ENCODE measurements at places on chromosomes 7 and 10.

DNA sequence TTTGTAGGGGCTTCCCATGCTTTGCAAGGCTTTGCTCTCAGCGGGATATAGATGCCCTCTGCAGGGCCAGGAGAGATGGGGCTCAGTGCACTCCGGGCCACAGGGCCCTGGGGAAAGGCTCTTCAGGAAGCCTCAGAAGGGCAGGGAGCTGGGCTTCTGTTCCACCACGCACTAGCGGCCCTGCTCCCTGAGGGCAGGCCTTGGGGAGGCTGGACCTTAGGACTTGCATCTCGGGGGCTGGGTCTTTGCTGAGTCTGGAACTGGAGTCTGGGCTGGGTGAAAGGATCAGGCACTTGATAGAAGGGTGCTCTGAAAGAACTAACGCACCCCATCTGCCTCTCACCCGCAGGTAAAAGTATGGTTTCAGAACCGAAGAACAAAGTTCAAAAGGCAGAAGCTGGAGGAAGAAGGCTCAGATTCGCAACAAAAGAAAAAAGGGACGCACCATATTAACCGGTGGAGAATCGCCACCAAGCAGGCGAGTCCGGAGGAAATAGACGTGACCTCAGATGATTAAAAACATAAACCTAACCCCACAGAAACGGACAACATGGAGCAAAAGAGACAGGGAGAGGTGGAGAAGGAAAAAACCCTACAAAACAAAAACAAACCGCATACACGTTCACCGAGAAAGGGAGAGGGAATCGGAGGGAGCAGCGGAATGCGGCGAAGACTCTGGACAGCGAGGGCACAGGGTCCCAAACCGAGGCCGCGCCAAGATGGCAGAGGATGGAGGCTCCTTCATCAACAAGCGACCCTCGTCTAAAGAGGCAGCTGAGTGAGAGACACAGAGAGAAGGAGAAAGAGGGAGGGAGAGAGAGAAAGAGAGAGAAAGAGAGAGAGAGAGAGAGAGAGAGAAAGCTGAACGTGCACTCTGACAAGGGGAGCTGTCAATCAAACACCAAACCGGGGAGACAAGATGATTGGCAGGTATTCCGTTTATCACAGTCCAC lies 5.4 kb downstream of the EMX2 start:
- DNase-seq, result no peak

GRCh38 chr7:30970594-30971094 lies 6.9 kb downstream of the GHRHR start:
- DNase-seq, result peak; percentile 43

- no peak for DNase-seq
These were observed 340.1 kb upstream of the CHRM2 start for GRCh38 chr7:136528329-136528728.

- DNase-seq, result no peak
These were observed 6.5 kb upstream of the SNX10 start for GRCh38 chr7:26284995-26285632.

DNA sequence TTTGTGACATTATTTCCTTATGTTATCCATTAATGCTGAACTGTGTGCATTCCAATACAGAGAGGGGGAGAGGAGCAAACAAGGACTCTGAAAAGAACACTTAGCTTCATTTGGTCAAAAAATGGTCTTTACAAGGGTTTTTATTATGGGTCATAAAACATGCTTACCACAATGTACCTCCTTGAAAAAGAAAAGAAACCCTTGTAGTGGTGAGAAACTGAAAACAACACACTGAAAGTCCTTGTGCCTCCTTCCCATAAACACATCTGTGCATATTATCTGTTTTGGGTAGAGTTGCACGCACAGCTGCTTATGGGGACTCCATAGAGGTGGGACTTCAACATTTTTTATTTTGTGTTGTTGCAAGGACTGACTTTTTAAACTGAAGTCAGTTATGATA lies 98.7 kb downstream of the CDK6 start:
- no peak for DNase-seq

- no peak for DNase-seq
These were observed 32.1 kb upstream of the GATAD1 start for GRCh38 chr7:92415225-92415624.

- no peak for DNase-seq
These were observed 502.7 kb upstream of the PODXL start for GRCh38 chr7:132059141-132059540.

DNA sequence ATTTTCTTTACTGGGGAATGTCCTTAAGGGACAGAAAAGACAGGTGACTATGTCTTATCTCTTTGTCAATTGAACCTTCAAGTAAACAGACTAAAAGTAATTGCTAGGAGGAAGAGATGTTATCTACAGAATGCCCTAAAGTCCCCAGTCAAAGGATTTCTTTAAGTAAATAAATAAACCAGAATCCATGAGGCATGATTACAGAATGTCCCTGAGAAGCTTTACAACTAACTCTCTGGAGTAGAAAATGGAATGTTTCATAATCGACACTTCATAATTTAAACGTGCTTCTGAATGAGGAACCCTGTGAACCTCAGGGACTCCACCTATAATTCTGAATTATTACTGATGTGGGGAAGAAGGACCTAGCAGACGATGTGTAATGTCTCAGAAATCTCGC lies 187.9 kb upstream of the IMMP2L start:
- no peak for DNase-seq

DNA sequence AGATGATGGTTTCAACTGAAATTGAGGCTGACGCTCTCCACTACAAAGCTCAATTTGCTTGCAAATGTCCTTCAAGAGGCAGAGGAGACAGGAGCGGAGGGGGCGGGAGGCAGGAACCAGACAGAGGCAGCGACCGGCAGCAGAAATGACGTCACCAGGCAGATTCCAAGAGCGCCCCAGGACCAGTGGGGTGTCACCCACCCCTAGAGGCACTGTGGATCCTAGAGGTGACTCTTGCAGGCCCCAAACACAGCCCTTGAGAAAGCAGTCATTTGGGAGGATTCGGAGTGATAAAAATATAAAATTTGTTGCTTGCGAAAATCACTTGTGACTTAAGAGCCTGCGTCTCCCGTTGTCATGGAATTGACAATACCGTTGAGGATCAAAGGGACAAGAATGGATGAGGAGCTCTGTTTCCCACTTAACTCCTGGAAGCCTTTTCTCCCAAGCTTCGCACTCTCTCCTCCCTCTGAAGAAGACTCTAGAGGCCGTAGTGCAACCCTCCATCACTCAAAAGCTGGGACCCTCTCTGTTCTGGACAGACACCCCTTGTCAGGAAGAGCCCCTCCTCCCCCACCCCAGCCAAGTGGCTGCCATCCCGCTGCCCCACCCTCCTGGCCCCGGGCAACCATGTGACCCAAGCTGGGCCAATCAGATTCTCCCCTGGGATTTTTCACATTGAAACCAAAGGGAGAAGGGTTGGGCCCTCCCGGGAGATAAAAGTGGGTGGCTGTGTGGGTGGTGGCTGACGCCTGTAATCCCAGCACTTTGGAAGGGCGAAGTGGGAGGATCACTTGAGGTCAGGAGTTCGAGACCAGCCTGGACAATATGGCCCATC lies 16.3 kb upstream of the SLC29A4 start:
- DNase-seq, result no peak

DNA sequence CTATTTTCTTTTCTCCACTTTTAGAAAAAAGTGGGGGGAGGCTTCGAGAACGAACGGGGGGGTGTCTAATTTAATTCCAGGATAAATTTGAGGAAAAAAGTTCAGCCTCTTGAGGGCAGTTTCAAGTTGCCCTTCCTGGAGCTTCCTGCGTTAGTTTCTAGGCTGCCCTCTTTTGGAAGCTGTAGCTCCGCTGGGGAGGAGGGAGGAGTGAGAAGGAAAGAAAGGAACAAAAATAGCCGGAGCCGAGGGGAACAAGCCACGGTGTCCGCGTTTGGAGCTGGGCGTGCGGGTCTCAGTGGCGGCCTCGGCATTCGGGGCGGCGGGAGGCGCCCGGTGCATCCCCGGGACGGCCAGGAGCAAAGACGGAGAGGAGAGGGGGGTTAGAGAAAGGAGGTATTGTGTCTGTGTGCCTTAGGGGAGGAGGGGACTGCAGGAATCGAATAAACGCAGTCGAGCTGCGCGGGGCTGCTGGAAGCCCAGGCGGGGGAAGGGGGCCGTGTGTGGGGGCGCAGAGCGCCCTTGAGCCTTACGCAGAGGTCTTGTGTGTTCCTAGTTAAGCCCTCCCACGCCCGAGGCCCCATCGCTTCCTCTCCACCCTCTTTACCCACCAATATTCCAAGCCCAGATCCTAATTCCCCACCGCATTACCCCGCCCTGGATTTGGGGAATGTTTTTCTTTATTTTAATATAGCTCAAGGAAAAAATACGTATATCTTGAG lies 2.0 kb upstream of the TNRC18 start:
- peak; percentile 97 for DNase-seq

- no peak for DNase-seq
These were observed 21.5 kb upstream of the INPP5A start for GRCh38 chr10:132515811-132516726.

GRCh38 chr7:93910076-93910994 lies 4.0 kb downstream of the GNGT1 start:
- no peak for DNase-seq

GRCh38 chr10:4535521-4535920 lies 290.5 kb upstream of the AKR1E2 start:
- DNase-seq, result no peak

DNA sequence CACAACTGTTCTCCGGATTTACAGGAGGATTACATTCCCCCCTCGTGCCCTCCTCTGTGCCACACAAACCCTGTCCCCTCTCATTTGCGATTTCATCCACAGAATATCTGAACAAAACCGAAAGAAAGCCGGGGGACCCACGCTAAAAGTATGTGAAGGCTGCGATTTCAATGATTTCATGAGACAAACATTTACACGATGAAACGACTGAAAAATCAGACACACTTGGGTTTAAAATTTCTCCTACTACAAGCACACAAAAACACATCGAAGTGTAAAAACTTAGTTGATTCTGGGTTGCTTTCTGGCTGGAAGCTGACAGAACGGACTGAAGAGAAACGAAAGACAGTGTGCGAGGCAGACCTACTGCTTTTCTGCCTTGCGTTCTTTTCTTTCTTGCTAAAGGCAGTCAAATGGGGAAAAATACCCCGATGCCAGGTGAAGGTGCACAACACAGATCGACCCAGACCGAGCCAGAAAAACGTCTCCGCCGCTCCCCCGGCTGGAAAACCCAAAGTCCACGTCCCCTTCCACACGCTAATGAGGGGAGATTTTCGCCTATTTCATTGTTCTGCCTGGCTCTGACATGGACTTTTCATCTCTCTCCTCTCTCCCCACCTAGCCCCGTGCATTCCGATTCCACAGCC lies 1.2 kb downstream of the HIPK2 start:
- no peak for DNase-seq

DNA sequence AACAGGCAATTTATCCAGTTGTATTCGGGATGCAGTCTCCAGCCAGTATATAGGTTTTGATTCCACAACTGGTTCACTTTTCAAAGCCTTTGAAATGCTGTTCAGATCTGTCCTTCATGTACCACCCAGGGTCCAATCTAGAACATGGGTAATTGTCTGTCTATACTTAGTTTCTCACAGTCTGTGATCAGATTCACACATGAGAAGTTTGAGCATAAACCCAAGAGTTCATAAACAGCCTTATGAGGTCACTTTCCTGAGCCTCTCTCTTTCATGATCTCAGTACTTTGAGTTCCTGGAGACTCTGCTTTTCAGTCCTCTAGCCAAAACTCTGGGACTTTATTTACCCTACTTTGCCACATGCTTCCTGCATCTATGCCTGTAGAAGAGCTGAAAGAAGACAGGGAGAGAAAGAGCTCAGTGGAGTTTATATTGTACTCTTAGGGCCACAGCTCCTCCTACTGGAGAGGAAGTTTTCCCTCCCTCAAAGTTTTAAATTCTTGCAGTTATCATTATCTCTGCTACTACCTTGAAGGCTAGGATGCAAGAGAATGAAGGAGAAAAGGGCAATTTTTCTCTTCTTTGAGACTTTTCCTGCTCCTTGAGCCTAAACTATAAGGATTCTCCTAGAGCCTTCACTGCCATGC lies 172.0 kb downstream of the ZEB1 start:
- no peak for DNase-seq

DNA sequence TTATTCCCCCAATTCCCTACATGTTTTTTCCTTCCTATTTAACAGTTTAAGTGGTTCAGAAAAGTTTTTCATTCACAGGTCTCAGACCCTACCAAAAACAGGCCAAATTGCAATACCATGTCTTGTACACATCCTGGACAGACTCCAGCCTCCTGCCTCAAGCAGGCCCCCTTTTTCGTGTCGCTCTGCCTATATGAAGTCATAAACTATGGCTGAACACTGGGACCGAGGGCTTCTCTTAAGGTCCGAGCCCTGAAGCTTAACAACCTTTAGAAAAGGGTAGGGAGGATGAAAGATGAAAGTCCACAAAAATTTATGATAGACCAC lies 1.4 kb downstream of the FBXW4 start:
- no peak for DNase-seq

DNA sequence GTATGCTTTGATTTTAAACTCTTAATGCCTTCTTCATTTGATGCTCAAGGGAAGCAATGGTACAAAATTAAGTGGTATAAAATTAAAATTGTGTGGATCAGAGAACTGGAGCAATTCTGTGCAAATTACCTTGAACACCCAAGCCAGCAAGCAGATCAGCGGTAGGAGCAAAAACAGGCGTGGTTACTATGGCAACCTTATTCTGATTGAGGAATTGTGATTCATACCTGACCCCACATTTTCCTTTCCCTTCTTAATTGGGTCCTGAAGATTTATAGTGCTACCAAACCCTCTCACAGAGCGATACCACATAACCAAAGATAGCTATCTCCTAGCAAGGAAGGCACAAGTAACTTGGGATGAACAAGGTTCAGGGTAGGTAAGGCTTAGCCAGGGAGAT lies 72.5 kb upstream of the FZD1 start:
- DNase-seq, result no peak

- DNase-seq, result no peak
These were observed 414.2 kb upstream of the MTPN start for GRCh38 chr7:136391371-136391770.

- DNase-seq, result no peak
These were observed 667.2 kb downstream of the GATA3 start for GRCh38 chr10:8721650-8722049.
